ENCODE measurements at places on chromosomes 6 and 20.

GRCh38 chr6:31946370-31946885, 533 bp downstream of the CFB start:
- no peak for DNase-seq

DNA sequence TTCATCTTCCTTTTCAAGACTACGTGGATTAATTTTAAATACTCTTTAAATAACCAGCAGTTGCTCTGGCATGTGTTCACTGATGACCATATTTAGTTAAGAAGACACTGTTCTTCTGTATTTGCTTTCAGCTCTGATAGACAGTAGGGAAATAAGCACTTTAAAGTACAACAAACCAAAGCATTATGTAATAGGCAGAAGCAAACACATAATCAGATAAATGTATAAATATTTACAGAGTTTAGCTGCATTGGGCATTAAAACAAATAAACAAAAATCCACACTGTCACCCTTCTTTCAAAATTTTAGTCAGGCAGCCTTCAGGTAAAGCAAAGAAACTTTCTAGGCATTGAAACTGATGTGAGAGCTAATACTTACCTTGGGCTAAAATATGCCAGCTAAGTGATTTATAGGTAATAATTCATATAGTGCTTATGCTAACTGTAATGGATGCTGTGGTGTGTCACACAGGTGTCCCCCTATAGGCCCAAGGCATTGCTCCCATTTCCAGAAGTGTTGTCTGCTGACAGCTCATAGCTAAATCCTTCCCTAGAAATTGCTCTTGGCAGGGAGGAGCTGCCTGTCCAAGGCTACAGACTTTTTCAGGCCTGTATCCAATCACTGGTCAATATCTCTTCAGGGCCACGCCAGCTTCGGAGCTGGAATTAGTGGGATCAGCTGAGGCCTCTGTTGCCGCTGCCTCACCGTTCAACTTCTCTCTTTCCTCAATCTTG, 111.5 kb upstream of the CITED2 start:
- no peak for DNase-seq

DNA sequence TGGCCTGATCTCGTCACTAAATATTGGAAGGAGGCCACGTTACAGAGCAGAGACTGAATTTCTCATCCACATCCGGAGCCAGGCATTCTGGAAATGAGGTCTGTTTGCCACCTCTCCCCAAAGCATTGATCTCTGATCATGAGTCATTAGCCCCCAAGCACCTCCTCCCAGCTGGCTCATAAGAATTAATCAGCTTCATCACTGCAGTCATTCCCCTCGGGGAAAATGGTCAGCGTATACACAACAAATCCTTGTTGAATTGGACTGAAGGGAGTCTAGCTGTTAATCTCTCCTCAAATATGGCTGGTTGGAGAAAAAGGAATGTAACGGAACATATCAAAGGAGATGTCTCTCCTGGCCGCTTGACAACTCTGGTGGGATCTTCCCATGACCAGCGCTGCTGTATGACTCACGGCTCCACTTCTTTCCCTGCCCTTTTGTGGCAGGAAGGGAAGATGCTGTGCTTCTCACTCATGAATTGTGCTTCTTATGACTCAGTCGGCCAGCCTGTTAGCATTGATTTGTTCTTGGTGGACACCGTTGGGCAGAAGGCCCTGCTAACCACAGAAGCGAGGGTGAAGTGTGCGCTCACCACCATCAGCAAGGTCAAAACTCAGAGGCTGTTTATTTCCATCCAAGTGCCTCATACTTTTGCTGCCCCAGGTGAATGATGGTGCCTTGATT, 76.7 kb downstream of the RNF182 start:
- DNase-seq, result no peak

- DNase-seq, result no peak
Observed at GRCh38 chr6:132937466-132937906, 123.1 kb downstream of the RPS12 start.

- DNase-seq, result no peak
Observed at GRCh38 chr20:10927011-10927583, 253.3 kb upstream of the JAG1 start.

DNA sequence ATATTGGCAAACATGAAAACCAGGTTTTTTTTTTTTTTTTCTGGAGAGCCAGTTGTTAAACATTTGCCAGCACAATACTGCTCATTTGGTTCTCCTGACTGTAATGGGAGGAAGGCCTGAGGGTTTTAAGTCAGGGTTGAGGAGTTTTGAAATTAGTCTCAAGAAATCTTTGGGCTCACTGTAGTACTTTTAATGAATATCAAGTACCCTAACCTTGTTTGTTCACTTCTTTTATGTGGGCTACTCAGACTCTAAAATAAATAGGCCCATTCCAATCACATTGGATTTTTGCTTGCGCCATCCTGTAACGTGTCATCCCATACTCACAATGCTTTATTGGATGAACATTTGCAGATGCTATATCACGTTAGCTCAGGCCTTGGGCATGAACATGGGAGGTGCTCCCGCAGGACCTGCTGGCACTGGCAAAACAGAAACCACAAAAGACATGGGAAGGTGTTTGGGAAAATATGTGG, 146.9 kb downstream of the DNAH8 start:
- no peak for DNase-seq
